ENCODE measurements at places on chromosomes 1 and 21. TPM values are rescaled to one million over a fixed set of nuclear protein-coding genes. Genes with fewer than 3 reads are reported as not detected.

PFKL gene
- total RNA-seq = 87.6 TPM

IFI44L gene
- not detected for total RNA-seq

RPE65 gene
- total RNA-seq = not detected

FCRL2 gene
- total RNA-seq = not detected

ASTN1 gene
- not detected for total RNA-seq

TMEM35B gene
- total RNA-seq = 4.5 TPM

BRINP3 gene
- not detected for total RNA-seq

DNA sequence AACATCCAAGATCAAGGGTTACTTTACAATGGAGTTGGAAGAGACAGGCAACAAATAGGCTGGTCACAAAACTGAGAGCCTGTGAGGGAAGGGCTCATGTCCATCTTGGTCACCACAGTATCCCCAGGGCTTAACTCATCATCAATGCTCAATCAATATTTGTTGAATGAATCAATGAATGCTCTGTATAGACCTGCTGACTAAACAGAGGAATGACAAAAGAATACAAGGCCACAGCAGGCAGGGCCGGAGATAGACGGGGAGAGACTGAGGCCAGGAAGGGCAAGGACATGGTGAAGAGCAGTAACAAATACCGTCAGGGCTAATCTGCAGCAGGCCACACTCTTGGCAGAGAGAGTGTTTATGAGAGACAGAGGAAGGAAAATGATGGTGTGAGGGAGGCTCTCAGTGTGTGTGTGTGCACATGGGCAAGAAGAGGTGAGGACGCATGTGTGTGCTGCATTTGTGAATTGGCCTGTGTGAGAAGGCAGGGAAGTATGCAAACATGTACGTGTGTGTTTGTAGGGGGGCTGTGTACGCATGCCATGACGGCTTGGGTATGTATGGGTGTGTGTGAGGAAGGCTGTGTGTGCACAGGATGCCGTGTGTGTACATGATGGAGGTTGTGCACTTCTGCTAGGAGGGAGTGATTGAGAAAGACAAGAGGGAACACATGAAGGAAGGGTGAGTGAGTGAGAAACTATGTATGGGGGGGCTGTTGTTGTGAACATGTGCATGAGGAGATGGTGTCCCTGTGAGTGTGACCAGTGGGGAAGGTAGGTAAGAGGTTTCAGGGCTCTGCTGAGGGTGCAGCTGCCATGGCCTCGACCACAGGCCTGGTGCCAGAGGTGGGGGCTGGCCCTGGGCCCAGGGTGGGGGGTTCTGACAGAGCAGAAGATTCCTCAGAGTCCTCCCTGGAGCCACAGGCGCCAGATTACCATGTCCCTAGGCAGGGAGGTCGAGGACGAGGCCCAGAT lies 15.4 kb downstream of the AHDC1 start:
- H3K36me3 ChIP-seq = peaks cover 2% of the 10 kb centered on the region
- no peaks in the 10 kb centered on the region for H3K27me3 ChIP-seq
- H3K27ac ChIP-seq = no peak overlapping the region
- no peak overlapping the region for H3K4me3 ChIP-seq
- H3K4me1 ChIP-seq = peaks cover 79% of the 10 kb centered on the region

DNA sequence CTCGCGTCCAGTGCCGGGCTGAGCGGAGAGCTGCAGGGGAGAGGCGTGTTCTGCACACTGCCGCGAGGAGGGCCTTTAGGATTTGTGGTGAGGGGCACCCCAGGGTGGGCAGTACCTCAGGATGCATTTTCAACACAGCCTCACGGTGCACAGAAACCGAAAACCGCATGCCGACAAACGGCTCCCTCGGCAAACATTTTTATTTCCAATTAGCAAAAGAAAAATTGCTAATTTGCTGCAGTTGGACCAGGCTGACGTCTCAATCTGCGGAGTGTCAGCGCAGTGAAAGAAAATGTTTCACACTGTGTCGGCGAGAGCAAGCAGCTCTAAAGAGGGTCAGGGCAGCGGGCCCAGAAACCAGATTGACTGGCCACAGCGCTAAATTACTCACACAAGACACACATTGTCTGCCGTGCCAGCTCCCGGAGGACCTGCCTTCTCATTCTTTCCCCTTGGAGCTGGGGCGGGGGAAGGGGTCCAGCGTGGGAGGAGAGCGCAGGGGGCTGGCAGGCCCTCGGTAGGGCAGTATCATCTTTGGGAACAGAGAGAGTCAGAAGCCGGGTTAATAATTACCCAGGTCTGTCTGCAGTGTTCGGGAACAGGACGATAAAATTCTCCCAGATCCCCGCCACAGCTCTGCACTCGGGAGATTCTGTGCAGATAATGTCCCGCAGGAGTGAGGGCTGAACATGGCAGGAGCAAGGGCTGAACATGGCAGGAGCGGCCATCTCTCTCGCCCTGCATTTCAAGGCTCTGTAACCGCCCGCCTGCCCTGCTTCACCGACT lies 150.2 kb downstream of the PRDM16 start:
- H3K36me3 ChIP-seq = no peaks in the 10 kb centered on the region
- H3K4me3 ChIP-seq = peak overlapping the region; percentile 43
- H3K27me3 ChIP-seq = peaks cover 2% of the 10 kb centered on the region
- peak; percentile 89 for DNase-seq

DNA sequence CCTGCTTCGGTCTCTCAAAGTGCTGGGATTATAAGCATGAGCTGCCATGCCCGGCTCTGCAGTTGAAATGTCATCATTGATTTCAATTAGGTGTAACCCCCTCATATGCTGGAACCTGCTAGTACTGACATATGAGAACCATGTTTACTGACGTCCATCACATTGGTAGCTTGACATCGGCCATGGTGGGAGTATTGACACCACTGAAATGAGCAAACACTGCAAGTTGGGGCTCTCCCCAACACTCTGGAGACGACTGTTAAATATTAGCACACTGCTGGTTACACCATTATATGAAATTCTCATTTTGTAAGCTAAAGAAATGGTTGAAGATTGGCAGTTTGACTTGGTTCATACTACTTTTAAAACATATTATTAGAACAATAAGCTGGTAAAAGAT lies 63.7 kb downstream of the CNST start:
- H3K27me3 ChIP-seq = no peaks in the 10 kb centered on the region
- no peak for DNase-seq
- no peak overlapping the region for H3K27ac ChIP-seq
- H3K4me1 ChIP-seq = no peaks in the 10 kb centered on the region
- H3K36me3 ChIP-seq = peaks cover 18% of the 10 kb centered on the region

- 0 out of 3 replicates have a peak, but pooled peaks cover 5% of the 10 kb centered on the region for H3K27me3 ChIP-seq
- no peak overlapping the region for H3K27ac ChIP-seq
- H3K4me1 ChIP-seq = peaks cover 9% of the 10 kb centered on the region
- H3K36me3 ChIP-seq = no peaks in the 10 kb centered on the region
These were observed 51.7 kb upstream of the EDEM3 start for GRCh38 chr1:184806296-184806721.

DNA sequence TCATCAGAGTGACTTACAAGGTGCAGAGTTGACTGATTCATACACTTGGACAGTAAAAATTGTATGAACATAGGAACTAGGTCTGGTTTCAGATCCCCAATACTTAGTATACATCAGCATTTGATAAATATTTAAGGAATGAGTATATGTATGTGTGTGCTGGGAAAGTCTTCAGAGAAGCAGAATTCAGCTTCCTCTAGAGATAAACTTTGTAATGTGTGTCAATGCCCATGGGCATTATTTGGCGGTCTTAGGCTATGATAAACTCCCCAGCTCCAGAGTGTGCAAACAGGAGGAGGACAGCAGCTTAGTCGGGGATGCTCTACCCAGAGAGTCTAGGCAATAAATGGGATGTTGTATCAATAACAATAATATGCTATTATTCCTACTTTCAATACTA lies 2.9 kb upstream of the CAMK1G start:
- no peaks in the 10 kb centered on the region for H3K27me3 ChIP-seq
- H3K4me3 ChIP-seq = no peak overlapping the region
- DNase-seq = no peak
- H3K27ac ChIP-seq = no peak overlapping the region
- H3K36me3 ChIP-seq = no peaks in the 10 kb centered on the region

DNA sequence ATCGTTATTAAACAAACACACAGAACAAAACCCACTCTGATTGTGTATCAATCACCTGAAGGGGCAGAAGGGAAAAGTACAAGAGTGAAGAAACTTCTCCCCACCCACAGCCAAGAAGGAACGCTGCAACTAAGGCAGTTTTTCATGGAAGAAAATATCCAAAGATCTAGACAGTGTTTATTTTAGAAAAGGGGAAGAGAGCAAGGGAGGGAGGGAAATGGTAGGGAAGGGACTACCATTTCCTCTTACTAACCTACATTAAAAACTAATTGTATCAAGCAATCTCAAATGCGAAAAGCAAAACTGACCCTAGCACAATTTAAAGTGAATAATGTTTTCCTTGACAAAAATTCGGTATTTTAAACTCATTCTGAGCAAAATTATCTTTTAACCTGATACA lies 3.5 kb downstream of the NRIP1 start:
- peak overlapping the region; percentile 95 for H3K27ac ChIP-seq
- peaks cover 4% of the 10 kb centered on the region for H3K27me3 ChIP-seq
- no peaks in the 10 kb centered on the region for H3K36me3 ChIP-seq
- peaks cover 59% of the 10 kb centered on the region for H3K4me1 ChIP-seq
- no peak for DNase-seq

GRCh38 chr1:81954534-81955020 lies 153.8 kb downstream of the ADGRL2 start:
- H3K4me1 ChIP-seq = no peaks in the 10 kb centered on the region
- no peaks in the 10 kb centered on the region for H3K27me3 ChIP-seq
- H3K27ac ChIP-seq = no peak overlapping the region
- no peak for DNase-seq
- H3K36me3 ChIP-seq = no peaks in the 10 kb centered on the region

DNA sequence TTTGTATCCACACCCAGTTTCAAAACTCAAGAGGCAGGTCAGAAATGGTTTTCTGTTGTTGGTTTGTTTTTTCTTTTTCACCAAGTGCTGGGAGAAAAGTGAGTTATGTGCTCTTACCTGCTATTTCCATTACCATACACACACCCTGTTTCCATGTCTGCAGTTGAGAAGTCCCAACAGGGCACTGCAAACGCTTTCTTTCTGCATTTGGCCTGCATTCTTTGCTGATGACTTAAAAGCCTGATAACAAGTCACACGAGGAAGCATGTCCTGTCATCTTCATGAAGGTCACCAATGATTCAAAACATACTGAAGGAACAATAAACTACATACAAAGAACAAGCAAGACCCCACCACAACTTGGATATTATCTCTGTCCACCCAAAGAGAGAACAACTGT lies 24.8 kb upstream of the KCNE1 start:
- no peak overlapping the region for H3K27ac ChIP-seq
- peaks cover 22% of the 10 kb centered on the region for H3K4me1 ChIP-seq
- DNase-seq = peak; percentile 43
- H3K4me3 ChIP-seq = no peak overlapping the region
- no peaks in the 10 kb centered on the region for H3K36me3 ChIP-seq

- no peaks in the 10 kb centered on the region for H3K4me1 ChIP-seq
- no peak for DNase-seq
- no peaks in the 10 kb centered on the region for H3K27me3 ChIP-seq
- no peak overlapping the region for H3K27ac ChIP-seq
- no peak overlapping the region for H3K4me3 ChIP-seq
These were observed 23.9 kb downstream of the COL6A1 start for GRCh38 chr21:46005481-46005881.

- no peak overlapping the region for H3K4me3 ChIP-seq
- H3K4me1 ChIP-seq = no peaks in the 10 kb centered on the region
- H3K27me3 ChIP-seq = no peaks in the 10 kb centered on the region
- H3K36me3 ChIP-seq = peaks cover 1% of the 10 kb centered on the region
- no peak overlapping the region for H3K27ac ChIP-seq
These were observed 46.7 kb downstream of the EPS15 start for GRCh38 chr1:51472359-51472758.

DNA sequence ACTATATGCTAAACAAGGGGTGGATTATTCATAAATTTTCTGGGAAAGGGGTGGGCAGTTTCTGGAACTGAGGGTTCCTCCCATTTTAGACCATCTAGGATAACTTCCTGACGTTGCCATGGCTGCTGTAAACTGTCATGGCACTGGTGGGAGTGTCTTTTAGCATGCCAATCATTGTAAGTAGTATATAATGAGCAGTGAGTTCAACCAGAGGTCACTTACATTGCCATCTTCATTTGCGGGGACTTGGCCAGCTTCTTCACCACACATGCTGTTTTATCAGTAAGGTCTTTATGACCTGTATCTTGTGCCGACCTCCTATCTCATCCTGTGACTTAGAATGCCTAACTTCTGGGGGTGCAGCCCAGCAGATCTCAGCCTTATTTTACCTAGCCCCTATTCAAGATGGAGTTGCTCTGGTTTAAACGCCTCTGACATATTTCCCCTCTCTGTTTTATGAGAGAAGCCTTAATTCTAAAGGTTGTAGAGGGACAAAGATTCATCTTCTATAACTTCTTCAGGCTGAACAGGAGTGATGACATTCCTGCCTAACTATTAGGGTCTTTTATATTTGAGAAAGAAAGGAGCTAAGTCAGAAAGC lies 60.4 kb downstream of the DIP2A start:
- no peaks in the 10 kb centered on the region for H3K4me1 ChIP-seq
- peaks cover 11% of the 10 kb centered on the region for H3K36me3 ChIP-seq
- H3K4me3 ChIP-seq = no peak overlapping the region
- DNase-seq = no peak

GRCh38 chr1:28811766-28812668 lies at the start of gene OPRD1:
TSS of gene OPRD1 (plus strand) at chr1:28812170. CDS start at chr1:28812384, 214 bp downstream.
- H3K36me3 ChIP-seq = no peaks in the 10 kb centered on the region
- no peak within 1 kb of the TSS for H3K27ac ChIP-seq
- H3K4me1 ChIP-seq = peaks cover 36% of the 10 kb centered on the region
- peaks cover 68% of the 10 kb centered on the region for H3K27me3 ChIP-seq
- no peak for DNase-seq

- H3K36me3 ChIP-seq = no peaks in the 10 kb centered on the region
- no peak overlapping the region for H3K4me3 ChIP-seq
These were observed 278.1 kb downstream of the AJAP1 start for GRCh38 chr1:4932311-4933030.

Measured in HepG2 (cell line).